GM12892 (cell line): ENCODE measurements at places on chromosomes 11 and 22.
A peak's percentile ranks its signal among the peaks of the same experiment; 100 is the strongest.

DNA sequence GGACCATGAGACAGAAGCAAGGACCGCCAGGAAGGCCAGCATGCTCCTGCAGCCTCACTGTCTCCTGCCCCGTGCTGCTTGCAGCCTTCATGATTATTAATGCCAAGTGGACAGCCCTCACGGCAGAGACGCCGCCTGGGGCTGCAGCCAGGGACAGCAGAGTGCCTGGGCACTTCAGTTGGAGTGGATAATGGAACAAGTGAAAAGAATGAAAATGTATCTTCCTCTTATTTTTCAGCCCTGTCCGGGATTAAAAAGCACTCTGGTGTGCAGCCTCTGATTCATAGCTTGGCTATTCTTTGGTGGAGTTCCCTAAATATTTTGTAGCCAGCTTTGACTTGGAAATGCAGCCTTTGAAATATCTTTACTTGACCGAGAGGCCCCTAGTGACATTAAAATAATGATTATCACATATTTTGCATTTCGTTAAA, 1404.2 kb downstream of the BRD1 start:
- no peak for DNase-seq

DNA sequence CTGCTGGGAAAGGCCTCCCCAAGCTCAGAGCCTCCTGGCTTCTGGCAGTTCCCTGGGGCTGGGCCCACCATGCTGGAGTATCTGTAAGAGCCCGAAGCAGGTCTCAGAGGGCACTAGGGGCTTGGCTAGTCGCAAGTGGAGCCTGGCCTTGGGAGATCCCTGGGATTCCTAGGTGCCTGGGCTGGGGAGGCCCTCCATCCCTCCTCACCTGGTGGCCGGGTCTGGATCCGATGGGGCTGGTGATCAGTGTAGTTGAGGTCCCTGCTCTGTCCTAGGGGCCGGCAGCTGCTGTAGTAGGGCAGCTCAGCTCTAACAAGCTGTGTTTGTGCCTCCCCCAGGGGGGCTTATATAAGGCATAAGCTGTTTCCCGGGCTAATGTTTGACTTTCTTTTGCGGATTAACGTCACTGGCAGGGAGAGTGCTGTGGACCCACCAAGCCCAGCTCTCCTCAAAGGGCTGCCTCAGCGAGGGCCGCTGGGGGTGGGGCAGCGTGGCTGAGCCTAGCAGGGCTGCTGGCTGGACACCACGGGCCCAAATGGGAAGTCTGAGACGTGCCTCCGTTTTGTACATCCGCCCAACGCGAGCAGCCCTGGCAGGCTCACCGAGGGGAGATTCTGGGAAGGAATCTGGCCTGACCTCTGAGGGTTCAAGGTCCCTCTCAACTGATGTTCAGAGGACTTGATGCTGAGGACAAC, at the start of gene SLC22A8:
Gene SLC22A8 (minus strand): TSS at position 321 of the 695 bp plus-strand sequence. CDS start 883 bp downstream, outside the sequence.
- no peak for DNase-seq

GRCh38 chr11:132158696-132159095, 788.3 kb downstream of the NTM start:
- no peak for DNase-seq

GRCh38 chr22:39098576-39098975, 1.5 kb downstream of the APOBEC3H start:
- no peak for DNase-seq

DNA sequence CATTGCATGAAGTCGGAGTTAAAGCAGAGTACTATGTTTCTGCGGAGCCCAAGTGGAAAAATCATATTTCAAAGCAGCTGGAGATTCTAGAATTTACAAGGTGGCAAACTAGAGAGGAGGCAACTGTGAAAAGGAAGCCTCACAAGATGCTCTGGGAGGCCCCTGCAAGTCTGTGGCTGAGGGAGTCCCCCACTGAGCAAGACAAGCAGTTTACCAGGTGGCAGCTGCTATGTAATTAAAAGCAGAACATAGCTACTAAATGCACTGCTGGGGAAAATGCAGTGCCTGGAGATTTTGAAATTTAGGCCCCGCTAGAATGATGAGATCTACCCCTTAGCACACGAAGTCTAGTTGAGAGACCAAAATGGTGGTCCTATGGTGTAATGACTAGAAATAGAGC, 728.0 kb downstream of the OPCML start:
- no peak for DNase-seq

GRCh38 chr11:64237484-64237951, 3.1 kb downstream of the VEGFB start:
- DNase-seq = no peak

DNA sequence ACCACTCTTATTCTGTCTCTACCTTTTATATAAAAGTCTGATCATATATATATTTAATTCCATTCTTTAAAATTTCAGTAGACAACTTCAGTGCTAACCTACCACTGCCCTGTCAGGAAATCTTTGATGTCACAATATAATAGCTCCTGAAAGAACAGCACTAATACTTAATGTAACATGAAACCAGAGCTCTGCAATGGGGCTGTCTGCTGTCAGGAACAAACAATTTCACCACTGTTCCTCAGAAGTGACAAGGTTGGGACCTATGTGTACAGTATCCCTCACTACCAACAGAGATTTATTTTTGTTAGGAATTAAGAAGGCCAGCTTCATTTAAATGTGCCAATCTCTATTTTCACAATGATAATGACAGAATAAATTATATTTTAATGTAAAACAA, 165.5 kb upstream of the C11orf58 start:
- no peak for DNase-seq

GRCh38 chr11:102590276-102591049, 34.7 kb downstream of the MMP20 start:
- DNase-seq = no peak

DNA sequence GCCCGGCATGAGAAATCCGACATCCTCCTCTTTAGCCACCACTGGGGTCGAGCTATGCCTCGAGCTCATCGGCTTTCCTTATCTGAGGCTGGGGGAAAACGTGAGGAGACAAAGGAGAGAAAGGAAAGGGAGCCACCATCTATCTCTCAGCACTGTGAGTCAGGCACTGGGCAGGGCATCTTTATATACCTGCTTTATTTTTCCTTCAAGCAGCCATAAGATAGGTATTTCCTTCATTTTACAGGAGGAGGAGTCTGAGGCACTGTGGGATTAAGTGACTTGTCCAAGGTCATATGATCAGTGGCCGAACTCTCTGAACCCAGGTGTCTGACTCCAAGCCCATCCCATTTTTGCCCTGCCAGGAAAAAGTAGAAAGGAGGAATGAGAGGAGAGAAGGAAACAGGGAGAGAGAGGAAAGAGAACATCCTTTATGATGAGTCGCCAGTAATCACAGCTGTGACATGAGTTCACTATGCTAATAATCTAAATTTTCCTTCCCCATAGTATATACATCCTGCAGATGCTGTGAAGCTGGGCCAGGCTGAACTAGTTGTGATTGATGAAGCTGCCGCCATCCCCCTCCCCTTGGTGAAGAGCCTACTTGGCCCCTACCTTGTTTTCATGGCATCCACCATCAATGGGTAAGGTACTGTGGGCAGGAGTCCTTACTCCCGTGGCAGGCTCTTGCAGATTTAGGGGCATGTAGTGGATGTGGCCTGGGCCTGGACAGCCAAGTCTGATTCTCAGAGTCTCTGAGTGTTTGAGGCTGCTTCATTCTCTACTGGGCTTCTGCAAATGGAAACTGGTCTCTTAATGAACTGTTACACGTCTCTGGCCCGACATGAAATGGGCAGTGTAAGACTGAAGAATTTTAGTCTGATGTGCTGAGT, 21.8 kb downstream of the NAT10 start:
- no peak for DNase-seq

GRCh38 chr22:49705216-49705971, 122.3 kb downstream of the BRD1 start:
- DNase-seq = no peak

DNA sequence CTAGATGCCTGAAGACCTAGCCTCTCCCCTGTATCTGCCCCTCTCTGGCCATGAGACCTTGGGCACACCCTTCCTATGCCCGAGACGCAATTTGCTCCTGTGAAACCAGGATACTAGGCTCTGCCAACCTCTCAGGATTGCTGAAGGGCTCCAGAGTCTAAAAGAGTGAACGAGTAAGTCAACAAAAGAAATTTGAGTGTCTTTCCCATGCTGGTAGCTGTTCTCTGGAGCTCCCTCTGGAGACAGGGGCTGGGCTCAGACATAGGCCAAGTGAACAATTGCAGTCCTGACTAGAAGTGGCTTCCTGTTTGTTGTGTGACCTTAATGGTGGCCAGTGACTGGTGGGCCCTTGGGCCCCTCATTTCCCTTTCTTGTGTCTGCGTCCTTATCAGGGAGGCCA, 189.0 kb upstream of the NARS2 start:
- no peak for DNase-seq

GRCh38 chr11:74749965-74750296, 1.3 kb downstream of the RNF169 start:
- no peak for DNase-seq

GRCh38 chr22:40423310-40423688, 52.9 kb downstream of the SGSM3 start:
- no peak for DNase-seq

DNA sequence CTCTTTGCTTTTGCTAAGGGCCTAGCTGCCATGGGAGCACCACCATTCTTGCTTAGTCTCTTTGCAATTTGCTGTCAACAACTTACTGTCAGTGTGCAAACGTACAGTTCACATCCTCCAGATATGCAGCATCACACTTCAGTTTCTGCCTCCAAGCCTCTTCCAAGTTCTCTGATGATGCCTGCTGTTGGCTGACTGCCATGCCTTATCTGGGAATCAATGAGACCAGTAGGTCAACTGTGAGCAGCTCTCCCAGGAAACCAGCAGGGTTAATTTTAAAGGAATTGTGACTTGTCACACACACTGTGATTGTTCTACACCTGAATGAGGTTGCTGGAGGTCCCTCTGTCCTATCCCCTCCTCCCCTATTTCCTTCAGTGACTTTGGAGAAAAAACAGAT, 56.0 kb downstream of the COPB1 start:
- no peak for DNase-seq

DNA sequence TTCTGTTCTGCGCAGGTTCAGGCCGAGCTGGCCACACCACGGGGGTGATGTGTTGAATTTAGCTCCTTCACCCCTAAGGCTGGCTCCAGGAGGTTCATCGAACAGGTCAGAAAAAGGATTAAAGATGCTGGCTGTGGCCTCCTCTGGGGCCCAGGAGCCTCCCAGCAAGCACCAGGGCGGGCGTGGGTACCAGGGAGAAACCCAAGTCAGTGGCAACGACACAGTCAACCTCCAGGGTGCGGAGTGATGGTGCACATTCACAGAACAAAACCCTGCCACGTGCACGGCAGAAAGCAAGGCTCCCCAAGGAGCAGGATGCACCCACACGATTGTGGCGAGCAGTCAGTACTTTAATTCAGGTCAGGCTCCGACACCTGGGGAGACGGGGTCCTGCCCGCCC, 10.8 kb downstream of the C11orf24 start:
- no peak for DNase-seq

- no peak for DNase-seq
Observed at GRCh38 chr11:9013373-9013772, 9.6 kb upstream of the NRIP3 start.

DNA sequence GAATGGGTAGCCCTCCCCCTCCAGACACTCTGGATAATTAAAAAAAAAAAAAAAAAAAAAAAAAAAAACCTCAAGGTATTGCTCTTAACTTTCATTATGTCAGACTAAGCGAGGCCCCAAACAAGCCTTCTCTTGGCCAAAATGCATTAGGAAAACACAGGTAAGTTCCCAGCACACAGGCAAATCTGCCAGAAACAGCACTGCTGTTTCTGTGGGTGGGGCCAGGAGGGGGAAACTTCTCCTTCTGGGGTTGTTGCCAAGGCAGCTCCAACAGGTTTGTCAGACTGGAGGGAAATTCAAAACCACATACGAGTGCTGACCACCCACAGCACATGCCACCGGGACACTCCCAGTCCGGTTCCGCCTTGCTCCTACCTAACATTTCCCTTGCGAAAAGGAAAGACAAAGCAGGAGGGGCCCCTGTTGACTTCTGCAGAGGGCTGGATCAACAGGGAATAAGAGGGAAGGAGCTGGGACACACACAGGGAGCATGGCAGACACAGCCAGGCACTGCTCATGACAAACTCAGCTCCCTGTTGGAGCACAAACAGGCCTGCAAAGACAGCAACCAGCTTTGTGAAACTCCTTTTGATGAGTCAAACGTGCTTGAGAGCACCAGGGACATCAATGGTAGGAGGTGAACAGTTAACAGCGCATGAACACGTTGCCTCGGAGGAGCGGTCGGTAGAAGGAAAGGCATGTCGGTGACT, 55.0 kb downstream of the MYH9 start:
- DNase-seq = peak; percentile 46

GRCh38 chr22:36807627-36808026, 9.2 kb downstream of the PVALB start:
- DNase-seq = no peak

DNA sequence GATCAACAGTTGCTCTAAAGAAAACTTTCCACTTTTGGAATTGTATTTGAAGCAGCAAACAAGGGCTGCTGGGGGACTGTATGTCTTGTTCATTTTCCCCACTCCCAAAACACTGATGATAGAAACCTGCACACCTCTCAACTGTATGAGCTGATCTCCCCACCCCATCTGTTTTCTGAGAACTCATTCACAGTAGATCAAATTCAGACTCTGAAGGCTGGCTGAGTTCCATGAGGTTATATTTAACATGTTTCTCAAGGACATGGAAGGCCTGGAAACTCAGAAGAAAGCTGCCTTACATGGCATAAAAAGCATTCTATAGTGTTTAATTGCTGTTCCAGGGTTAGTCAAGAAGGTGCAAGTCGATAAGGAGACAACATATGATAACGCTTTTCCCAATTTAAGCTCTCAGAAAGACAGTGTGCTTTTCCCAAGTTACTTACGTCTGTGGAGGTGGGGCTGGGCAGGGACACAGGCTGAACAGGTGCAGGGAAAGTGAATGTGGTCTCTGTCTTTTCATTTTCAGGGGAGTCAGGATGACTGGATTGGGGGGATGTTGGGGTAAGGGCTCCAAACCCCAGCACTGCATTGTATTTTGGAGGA, 23.0 kb downstream of the LARGE2 start:
- DNase-seq = no peak

DNA sequence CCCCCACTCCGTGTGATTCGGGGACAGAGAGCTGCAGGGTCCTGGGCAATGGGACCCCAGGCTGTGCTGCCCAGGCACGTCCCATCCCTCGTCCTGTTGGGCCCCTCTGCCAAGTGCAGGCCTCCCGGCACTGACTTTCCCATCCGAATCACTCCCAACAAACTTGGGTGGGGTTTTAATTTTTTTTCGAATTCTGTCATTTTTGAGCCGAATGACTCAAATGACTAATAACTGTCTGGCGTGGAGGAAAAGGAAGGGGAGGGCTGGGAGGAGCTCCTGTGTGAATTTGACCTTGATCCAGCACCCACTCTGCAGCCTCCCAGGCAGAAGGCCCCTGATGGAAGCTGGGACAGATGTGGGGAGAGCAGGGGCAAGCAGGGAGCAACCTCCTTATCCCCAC, 1173.2 kb downstream of the BRD1 start:
- no peak for DNase-seq

GRCh38 chr11:61297341-61297740, 2.2 kb upstream of the VWCE start:
- DNase-seq = no peak
